DMS53 (cell line): ENCODE measurements at places on chromosomes 5 and 9.

GRCh38 chr5:139696894-139697658 lies 48.9 kb downstream of the CXXC5 start:
- DNase-seq = peak; percentile 82

- DNase-seq = peak; percentile 97
Observed at GRCh38 chr9:37027582-37028419, 6.3 kb downstream of the PAX5 start.

- DNase-seq = no peak
Observed at GRCh38 chr5:127085371-127085770, 12.1 kb upstream of the C5orf63 start.

DNA sequence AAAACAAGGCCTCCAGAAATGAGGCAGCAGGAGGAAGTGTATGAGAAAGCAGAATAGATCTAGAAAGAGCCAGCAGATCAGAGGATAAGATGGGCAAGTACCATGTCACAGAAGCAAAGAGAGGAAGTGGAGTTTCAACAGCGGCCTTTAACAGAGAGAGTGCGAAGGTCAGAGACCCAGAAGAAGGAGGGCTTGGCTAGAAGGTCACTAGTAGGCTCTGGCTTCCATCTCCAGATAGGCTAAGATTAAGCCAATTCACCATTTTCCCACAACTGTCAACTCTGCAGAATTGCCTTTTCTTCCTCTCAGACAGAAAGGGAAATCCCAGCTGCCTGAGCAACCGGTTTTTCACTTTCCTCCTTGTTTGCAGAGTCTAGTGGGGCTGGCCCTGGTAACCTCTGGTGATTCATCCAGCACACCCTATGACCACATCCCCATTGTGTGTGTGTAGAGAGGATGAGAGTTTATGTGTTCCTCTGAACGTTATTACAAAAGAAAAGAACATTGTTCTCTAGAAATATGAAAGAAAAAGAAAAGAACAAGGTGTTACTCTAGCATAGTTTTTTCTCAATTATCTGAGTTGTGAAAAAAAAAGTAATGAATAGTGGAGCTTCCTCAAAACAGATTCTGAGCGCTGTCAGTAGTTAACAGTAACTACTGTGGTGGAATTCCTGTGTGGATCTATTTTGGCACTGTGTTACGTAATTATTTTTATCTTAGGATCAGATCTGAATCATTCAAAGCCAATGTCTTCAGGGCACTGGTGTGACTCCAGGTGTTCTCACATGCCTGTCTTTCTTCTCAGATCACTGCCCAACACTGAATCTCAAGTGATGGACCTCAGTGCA lies 220.4 kb downstream of the ARRDC3 start:
- DNase-seq = peak; percentile 97

DNA sequence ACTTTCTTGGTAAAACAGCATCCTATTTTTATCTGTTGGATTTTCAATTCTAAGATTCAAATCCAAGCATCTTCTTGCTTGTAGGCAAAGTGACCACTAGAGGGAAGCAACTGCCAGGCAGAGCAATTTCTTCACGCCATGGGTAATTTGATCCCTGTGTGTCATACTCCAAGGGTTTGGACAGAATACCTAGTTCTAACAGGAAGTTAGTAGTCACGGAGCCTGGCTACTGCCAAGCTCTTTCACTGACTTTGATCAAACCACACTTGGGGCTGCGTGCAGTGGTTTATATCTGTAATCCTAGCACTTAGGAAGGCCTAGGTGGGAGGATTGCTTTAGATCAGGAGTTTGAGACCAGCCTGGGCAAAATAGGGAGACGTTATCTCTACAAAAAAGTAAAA lies 473.6 kb upstream of the TNC start:
- peak; percentile 95 for DNase-seq

DNA sequence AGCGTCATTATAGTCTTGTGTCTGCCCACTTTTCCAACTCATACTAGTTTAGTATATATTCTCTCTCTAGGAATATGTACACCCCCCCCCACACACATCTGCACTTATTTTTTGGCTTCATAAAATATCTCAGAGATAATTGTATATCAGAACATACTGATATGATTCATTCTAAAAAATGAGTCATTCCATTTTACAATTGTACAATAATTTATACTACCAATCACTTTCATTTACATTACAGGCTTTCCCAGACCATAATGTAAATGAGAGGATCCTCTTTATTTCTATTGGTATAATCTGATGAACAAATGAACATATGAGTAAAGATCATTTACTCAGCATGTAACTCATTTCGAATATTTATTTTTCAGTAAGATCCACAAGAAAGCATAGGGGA lies 1842.9 kb upstream of the C9orf72 start:
- no peak for DNase-seq

- DNase-seq = no peak
Observed at GRCh38 chr5:103393101-103393754, 134.7 kb downstream of the MACIR start.

- peak; percentile 54 for DNase-seq
Observed at GRCh38 chr5:61386045-61386800, 54.2 kb downstream of the ZSWIM6 start.

DNA sequence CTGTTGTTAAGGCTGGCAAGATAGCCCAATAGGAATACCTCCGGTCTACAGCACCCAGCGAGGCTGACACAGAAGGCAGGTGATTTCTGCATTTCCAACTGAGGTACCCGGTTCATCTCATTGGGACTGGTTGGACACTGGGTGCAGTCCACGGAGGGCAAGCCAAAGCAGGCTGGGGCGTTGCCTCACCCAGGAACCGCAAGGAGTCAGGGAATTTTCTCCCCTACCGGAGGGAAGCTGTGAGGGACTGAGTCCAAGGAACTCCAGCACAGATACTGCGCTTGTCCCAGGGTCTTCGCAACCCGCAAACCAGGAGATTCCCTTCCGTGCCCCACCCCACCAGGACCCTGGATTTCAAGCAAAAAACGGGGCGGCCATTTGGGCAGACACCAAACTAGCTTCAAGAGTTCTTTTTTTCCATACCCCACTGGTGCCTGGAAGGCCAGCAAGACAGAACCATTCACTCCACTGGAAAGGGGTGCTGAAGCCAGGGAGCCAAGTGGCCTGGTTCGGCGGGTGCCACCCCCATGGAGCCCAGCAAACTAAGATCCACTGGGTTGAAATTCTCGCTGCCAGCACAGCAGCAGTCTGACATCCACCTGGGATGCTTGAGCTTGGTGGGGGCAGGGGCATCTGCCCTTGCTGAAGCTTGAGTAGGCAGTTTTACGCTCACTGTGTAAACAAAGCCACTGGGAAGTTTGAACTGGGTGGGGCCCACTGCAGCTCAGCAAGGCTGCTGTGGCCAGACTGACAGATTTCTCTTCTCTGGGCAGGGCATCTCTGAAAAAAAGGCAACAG lies 647.2 kb downstream of the BNC2 start:
- peak; percentile 18 for DNase-seq

- peak; percentile 40 for DNase-seq
Observed at GRCh38 chr9:117545846-117546245, 131.0 kb upstream of the ASTN2 start.

DNA sequence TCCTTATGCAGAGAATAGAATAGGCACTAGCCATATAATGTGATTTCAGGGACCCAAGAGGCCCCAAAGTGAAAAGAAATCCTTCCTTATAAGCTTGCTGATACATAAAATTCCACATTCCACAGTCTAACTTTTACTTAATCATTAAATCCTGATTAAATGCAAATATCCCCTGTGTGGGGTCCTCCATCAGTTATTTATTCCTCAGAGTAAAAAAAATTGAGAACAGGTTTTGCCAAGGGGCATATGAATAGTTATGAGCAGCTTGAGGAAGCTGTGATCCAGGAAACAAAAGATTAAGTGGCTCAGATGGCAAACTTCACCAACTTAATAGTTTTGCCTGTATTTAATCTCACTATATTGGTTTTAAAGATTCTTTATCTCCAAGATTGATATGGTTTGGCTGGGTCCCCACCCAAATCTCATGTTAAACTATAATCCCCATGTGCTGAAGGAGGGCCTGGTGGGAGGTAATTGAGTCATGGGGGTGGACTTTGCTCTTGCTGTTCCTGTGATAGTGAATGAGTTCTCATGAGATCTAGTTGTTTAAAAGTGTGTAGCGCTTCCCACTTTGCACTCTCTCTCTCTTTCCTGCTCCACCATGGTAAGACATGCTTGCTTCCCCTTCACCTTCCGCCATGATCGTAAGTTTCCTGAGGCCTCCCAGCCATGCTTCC lies 324.9 kb downstream of the NPR3 start:
- no peak for DNase-seq

DNA sequence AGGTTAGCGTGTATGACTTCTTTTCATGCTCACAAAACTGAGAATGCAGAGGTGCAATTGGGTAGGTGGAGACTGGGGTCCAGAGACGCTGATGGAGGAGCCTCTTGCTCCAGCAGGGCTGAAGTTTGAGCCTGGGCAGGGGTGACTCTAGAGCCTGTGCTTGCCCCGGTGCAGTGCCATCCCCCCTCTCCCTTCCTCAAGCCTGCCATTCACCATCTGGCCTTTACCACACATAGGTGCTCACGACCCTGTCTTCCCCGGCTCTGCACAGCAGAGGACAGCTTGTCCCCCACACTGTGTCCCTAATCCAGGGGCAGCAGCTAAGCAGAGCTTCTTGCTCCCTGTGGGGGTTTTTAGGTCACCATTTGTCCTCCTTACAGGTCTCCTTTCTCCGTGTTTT lies 86.5 kb downstream of the DAP start:
- no peak for DNase-seq

DNA sequence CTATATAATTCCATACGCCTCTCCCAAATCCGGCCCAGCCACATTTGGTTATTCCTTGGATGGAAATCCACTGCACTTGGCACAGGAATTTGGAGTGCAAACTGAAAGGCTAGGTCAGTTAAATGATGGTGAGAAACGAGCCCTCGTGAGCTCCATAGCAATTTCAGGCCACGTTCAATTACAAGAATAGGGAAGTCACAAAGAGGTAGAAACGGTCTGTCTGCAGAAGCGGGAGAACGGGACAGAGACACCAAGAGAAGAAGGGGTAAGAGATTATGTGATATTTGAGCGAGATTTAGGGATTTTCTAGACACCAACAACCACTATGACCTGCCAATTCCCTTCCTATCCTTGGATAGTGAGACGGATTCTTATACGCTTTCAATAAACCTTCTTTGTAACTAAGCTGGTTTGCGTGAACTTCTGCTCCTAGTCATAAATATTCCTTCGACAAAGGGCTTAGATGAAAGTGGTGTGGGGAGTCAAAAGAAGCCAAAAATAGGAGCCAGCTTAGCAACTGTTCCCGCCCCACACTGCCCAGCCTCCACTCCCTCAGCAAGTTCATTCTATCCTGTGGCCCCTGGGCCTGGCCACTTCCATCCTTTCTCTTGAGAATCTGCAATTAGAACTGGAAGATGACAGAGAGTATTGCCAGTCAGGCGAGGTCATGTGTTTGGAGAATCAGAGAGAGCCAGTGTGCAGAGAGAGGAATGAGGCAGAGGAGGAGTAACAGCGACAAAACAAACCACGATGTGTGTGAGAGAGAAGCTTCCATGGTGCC lies 118.4 kb downstream of the ZNF608 start:
- peak; percentile 41 for DNase-seq

GRCh38 chr9:25861421-25861820 lies 183.2 kb upstream of the TUSC1 start:
- no peak for DNase-seq

DNA sequence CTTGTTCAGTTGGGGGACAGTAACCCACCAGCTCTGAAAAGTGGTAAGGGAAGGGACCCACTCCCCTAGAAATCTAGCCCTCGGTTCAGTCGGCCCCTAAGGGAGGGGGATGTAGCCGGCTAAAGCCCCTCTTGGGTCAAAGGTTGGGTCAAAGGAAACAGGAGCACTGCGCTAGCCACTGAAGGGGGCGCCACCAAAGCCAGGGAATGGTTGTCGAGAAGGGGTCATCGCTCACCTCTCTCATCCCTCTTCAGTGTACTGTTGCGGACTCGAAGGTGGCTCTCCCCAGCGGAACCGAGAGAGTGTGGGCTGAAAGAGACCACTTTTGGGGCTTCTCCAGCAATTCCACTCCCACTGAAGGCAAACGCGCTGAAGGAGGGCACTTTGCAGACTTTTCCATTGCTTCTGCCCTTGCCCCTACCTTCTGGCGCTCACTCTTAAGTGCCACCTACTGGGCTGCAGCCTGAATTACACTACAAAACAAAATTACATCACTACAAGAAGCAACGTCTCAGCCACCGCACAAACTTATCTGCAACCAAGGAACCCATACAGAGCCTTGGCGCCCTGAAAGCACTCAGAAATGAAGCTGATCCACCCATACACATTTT lies 396.9 kb downstream of the PDE4D start:
- DNase-seq = peak; percentile 33

DNA sequence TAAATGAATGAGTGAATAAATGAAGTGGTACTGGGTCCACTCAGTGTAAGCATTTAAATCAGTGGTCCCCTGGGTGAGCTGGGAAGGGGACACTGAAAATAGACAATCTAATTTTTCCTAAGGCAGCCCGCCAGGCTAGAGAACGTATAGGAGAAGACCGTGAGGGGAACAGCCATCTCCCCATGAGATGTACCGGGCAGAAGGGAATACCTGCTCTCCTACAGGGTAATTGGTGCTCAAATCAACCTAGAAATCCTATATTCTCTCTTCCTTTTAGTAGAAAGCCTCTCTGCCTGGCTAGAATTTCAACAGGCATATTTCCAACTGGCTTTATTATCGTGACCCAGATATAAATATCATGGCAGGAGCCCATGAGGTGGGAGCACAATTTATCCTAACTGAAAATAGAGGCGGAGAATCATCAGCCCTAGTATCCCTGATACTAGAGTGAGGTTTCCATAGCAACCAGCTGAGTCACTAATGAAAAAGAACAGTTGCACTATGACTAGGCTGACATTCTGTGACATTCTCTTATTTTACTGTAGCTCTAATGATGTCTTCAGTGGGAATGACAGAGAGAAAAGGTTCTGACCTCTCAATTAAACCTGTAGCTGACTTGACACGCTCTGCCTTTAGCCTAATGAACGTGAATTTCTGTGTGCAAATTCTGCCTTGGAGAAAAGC lies 96.5 kb upstream of the CAST start:
- peak; percentile 93 for DNase-seq

GRCh38 chr5:87354496-87354895 lies 58.2 kb downstream of the CCNH start:
- DNase-seq = no peak

DNA sequence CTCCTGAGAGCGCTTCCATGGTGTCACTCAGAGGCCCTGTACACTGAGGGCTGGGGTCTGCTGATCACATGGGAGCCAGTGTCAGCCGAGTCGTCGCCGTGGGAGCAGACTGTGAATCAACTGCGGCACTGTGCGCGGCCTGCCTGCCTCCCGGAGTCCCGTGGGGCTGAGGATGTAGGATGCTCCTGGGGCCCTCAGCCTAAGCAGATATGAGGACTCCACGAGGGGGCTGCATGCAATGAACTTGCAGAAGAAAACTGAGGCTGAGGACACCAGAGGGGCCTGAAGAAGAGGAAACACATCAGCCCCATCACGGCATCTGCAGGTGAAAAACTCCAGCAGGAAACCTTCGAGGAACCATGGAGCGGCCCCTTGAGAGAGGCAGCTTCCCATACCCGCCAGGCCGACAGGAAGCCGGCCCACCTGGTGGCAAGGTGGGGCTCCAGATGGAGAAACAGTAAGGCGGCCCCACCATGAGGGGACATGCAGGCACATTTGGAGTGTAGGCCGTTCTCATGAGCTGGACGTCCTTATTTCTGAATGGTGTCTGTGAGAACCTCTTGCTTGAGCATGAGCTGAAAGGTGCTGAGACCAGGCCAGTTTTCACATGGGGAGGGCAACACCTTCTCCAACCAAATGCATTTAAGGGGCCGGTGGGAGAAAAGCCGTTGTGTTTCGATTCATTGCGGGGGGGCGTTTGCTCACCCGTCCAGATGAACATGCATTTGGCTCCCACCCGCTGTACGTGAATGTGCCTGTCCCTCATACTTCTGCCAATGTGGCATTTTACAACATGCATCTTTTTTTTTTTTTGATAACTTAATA lies 35.2 kb upstream of the ADAMTS2 start:
- no peak for DNase-seq
